Activated T-cell treated with anti-CD3 and anti-CD28 coated beads for 1 hour (primary cell): ENCODE measurements at places on chromosomes 11 and 22.

DNA sequence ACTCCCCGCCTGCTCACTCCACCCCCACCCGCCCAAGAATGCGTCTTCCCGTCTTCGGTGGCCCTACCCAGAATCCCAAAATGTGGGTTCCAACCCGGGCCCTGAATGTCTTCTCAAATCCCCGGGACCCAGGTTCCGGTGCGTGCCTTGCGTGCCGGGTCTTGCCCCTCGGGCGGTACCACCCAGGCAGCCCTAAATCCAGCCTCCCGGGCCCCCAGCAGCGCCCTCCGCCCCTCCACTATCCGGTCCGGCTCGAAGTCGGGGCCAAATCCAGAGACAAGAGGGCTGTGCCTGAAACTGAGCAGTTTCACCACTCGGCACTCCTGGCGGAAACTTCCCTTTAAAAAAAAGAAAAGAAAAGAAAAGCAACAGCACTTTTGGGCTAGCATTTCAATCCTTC lies 16.3 kb upstream of the CCT8L2 start:
- DNase-seq = no peak

DNA sequence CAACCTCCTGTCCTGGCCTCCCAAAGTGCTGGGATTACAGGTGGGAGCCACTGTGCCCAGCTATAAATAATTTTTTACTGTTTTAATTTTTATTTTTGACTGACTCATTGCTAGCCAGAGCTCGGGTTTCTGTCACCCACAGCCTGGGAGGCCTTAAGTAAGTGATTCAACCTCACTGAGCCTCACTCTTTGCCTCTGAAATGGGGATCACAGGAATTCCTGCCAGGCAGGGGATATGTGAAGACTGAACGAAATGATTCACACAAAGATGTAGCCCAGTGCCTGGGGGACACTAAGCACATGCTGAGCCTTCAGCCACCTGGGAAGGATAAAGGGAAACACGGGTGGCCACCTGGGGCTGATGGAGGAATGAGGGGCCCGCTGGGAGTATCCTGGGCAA lies 3.8 kb upstream of the LRRC74B start:
- no peak for DNase-seq

- no peak for DNase-seq
Observed at GRCh38 chr11:20555783-20556182, 43.6 kb upstream of the SLC6A5 start.

DNA sequence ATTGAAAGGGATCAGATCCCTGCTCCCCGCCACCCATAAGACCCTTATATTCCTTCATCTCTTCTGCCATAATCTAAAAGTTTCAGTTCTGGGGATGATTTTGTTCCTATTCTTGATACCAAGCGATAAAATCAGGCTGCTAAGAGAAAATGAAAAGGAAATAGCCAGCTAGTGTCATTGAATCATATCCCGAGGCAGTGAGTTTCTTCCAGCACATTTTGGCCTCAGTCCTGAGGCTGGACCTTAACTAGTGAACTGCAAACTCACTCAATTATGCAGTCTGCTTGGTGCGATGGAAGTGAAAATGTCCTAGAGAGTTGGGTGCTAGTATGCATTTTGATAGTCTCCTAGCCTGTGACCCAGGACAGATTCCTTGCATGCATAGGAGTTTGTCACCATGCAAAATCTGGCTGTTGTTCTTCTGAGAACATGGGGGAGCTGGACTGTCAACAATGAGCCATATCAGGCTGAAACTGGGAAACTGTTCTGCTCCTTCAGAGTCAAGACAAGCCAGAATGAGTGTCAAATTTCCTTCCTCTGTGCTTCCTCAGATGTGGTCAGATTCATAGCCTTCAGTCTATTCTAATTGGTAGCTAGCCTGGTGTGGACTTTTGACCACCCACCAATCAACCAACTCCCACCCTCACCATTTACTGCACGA lies 102.9 kb downstream of the CCDC81 start:
- DNase-seq = no peak

- no peak for DNase-seq
Observed at GRCh38 chr11:88345949-88346348, 8.4 kb upstream of the CTSC start.

DNA sequence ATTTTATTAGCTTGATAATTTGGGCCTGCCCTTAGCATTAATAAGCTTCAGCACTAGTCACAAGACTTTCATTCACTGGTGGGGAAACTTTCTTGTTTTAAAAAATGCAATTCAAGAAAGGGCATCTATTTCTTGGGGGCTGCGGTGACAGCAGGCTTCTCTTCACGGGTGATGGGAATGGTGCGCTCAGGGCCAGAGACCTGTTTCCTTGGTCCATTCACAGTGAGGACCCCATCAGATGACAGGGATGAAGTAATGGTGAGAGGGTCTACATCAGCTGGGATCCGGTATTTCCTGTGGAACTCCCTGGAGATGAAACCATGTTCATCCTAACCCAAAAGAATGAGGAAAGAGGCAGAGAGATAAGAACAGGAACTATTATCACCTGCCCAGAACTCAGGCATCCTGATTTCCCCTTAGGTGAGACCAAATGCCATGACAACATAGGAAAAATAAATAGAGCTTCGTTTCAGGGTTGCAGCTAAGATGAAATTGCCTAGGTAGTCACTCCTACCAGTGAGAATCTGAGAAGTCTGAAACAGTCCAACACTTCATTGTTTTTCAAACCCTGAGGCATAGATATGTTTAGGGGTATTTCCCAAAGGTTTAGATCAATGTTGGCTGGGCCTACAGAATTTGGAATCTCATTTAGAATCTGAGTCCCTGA lies 2.8 kb downstream of the CRYAB start:
- DNase-seq = no peak

GRCh38 chr11:10639350-10639749 lies 54.2 kb downstream of the IRAG1 start:
- DNase-seq = no peak

DNA sequence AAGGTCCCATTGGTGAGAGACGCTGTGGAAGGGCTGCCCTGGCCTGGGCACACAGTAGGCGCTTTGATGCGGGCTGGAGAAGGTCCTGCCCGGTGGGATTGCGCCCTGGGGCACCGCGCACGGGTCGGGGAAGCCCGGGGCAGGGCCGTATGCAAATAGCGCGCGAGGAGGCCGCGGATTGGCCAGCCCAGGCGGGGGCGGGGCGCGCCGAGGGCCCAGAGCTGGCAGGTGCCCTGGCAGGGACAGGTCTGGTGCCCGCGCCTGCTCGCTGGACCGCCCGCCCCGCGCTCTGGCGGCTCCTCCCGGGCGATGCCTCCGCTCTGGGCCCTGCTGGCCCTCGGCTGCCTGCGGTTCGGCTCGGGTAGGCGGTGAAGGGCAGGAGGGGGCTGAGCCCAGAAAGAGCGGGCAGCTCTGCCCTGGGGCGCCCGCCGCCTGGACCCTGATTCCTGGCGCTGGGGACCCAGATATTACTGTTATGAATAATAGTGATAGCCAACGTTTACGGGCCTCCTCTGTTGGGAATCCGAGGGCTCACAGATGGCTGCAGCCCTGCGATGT lies at the start of gene UPK3A:
Gene UPK3A (plus strand): TSS at position 245 of the 558 bp plus-strand sequence. CDS start 65 bp downstream, at position 310.
- DNase-seq = peak; percentile 51

DNA sequence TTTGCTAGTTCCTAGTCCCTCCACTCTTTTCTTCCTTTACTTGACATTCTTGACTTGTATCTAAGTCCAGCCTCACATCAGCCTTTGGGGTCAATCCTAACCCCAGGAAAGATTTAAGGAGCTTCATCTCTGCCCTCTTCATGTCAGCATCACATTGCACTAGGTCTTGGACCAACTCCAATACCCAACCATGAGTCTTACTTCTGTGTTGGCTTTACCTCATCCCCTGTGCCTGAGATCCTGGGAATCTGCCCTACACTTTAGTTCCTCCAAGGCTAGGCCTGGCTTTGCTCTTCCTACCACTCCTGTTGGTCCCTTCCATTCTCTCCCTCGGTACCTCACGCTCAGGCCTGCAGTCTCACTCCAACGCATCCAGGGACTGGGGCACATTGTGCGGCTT lies 117.0 kb downstream of the SLC1A2 start:
- no peak for DNase-seq

DNA sequence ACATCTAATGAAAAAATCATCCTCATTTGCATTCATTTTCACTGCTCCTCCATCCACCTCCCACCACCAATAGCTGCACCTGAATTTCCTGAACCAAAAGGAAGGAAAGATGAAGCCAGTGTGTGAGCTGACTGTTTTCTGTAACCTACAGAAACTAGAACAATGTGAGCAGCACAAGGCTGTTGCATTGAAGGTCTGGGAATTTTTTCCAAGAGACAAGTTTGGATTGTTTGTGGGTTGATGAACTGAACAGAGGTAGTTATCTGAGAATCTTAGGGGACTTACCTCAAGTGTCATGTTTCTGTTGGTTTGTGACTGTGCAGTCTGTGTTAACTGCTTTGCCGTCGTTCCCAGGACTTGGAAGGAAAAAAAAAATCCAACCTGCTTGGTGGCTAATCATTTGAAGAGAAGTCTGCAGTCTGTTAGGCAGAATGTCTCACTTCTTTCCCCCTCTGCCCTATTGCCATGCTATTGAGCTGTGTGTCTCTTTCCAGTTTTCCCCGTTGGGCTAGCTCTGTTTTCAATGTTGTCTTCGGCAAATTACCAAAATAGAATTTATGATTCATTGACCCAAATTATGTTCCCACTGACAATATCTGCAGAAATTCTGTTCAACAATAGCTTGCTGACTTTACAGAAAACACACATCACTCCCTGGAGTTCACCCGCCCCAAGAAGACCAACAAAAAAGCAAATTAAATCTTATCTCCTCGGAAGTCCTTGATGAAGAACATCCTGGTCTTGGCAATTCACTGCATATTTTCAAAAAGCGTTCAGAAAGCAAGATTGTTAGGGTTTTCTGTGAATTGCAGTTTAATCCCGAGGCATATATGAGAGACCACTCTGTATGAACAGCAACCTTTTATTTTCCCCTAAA lies 76.0 kb downstream of the SC5D start:
- DNase-seq = no peak

DNA sequence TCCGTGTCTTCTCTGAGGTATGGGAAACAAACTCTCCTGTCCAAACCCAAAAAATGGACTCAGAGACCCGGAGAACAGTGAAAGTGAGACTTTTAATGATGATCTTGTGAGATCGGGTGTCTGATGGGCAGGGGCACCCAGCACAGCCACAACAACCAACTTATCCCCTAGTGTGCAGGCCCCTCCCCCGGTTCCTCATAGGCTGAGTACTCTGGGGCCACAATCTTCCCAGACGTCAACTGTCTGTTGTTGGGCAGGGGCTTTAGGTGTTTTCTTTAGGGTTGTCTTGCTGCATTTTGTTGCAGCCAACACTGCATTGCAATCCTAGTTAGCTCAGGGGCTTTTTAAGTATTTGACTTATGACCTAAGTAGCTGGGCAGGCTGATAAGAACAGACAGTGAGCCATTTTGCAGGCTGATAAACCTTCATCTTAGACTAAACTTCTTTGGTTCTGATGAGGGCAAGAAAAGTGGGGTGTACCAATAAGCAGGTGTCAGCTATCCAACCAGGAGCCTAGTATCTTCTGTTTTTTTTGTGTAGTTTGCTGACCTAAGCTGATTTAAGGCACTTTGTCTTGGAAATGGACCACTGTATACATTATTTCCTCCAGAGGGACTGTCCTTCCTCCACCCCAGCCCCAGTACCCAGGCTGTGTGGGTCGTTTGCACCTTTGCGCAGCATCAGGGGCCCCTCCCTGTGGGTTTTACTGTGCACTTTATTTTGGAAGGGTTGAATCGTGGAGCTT lies 1323.6 kb downstream of the TBC1D22A start:
- DNase-seq = no peak

GRCh38 chr11:86793307-86793706 lies 7.0 kb upstream of the PRSS23 start:
- no peak for DNase-seq

- DNase-seq = no peak
Observed at GRCh38 chr11:67435727-67436458, 1.6 kb downstream of the PTPRCAP start.

GRCh38 chr22:36746375-36746970 lies 29.4 kb downstream of the IFT27 start:
- no peak for DNase-seq

GRCh38 chr22:19120829-19121630 lies 1.2 kb downstream of the DGCR2 start:
- DNase-seq = no peak

DNA sequence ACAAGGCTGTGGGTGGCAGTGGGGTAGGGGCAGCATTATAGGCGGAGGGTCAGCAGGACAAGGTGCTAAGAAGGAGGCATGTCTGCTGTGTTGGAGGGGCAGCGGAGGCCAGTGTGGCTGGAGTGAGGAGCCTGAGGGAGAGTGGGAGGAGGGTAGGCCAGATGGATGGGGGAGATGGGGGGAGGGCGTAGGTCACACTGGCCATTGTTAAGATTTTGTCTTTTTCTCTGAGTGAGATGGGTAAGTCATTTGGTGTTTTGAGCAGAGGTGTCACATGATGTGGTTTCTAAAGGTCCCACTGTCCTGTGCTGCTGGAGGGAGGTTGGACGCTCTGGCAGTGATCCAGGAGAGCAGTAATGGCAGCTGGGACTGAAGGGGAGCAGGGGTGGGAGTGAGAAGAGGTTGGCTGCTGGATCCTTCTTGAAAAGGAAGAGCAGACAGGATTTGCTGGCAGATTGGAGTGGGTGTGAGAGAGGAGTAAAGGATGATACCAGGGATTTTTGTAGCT lies 9.8 kb downstream of the PPP6R3 start:
- no peak for DNase-seq

DNA sequence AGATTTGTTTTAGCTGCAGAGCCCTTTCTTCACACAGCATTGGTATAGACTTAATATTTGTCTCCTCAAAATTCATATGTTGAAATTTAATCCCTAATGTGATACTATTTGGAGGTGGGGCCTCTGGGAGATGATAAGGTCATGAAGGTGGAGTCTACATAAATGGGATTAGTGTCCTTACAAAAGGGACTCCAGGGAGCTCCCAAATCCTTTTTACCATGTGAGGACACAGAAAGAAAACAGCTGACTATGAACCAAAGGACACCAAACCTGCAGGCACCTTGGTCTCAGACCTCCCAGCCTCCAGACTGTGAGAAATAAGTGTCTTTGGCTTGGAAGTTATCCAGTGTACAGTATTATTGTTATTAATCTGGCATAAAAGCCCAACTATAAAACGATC lies 10.2 kb downstream of the SLC35F2 start:
- no peak for DNase-seq

DNA sequence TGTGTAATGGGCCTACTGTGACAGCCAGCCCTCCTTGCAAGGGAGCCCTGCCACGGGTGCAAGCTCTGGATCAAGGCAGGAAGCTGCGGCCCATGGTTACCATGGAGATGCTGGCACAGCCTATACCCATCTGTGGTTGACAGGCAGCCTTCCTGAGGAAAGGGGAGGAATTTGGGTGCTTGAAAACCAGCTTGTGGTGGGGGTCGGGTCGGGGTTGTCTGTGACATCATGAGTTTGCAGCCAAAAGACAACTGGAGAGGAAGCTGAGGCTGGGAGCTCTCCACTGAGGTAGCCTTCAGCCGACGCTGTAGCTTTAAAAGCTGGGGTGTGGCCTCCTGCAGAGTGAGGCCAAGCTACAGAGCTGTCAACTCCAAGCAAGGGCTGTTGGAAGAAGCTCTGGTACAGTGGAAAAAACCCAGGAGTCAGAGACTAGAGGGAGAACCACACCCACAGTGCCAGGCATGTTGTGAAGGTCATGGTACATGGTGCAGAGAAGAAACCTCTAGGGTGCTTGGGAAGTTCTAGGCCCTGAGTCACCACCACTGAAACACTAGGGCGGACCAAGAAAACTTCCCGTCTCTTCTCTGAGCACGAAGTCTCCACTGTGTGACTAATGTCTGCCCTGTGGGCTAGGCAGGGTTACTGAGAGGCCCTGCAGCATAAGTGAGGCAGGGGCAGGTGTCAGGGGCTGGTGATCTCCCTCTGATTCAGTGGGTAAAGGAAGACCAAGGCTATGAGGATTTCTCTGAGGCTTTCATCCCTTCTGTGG lies 10.8 kb upstream of the LDHA start:
- peak; percentile 40 for DNase-seq
